ENCODE measurements at places on chromosomes 11 and 22. TPM values are rescaled to one million over a fixed set of nuclear protein-coding genes. Genes with fewer than 3 reads are reported as not detected.

DNA sequence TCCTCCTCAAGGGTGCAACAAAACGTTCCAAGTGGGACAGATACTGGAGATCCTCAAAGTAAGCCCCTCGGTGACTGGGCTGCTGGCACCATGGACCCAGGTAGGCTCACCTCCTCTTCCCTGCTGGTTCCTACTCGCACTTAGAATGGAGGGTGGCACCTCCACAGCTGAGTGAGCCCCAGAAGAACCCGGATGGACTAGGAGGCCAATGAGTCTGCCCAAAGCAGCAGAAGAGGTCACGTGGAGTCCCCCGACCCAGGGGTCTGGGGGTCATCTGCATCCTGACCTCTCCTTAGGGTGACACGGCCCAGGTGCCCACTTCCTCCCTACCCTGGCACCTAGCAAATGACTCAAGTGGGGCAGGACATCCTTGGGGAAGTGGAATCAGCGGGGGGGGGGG lies 4.4 kb downstream of the APOL1 start:
- H3K4me1 ChIP-seq = peaks cover 19% of the 10 kb centered on the region
- no peak for DNase-seq
- H3K36me3 ChIP-seq = peaks cover 4% of the 10 kb centered on the region
- no peak overlapping the region for H3K4me3 ChIP-seq
- H3K27ac ChIP-seq = no peak overlapping the region

- H3K4me1 ChIP-seq = peaks cover 49% of the 10 kb centered on the region
- peak overlapping the region; percentile 93 for H3K27ac ChIP-seq
- H3K27me3 ChIP-seq = no peaks in the 10 kb centered on the region
- H3K4me3 ChIP-seq = no peak overlapping the region
These were observed 220.9 kb upstream of the PITPNB start for GRCh38 chr22:28139961-28140360.

DNA sequence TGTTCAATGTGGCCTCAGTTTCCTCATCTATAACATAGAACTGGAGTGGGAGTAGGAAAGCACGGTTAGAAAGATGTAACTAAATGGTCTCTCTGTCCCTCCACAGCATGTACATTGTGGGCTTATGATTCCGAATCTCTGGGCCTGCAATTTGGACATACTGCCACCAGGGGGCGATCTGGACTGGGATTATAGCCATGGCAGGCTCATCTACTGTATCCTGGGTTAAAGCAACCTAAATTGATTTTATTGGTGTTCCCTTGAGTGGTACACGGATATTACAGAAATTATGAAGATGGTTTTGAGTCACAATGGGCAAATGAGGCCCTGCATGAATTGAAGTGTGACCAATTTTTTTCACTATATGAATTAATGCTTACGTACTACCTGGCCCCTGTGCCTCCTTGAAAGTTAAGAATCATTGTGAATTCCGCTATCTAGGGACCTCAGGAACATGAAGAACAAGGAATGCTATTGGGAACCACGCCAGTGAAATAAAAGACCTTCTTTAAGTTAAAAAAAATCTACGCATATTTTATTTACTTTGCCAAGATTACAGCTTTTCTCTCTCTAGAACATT lies 32.9 kb downstream of the TST start:
- H3K27ac ChIP-seq = no peak overlapping the region
- H3K4me3 ChIP-seq = no peak overlapping the region
- no peaks in the 10 kb centered on the region for H3K4me1 ChIP-seq
- H3K36me3 ChIP-seq = no peaks in the 10 kb centered on the region
- H3K27me3 ChIP-seq = peaks cover 32% of the 10 kb centered on the region
- DNase-seq = no peak

DNA sequence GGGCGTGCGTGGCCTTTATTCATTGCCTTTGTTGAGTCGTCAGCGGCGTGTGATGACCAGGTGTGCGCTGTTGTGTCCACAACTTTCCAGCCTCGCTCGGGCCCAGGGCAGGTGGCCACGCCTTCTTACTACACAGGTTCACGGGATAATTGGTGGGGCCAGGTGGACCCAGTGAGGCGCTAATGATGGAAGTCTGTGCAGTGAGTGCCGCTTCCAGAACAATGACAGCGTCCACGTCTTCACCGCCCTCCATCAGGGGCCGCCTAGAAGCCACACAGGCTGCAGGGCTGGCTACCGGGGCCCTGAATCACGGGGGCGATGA lies 1197.3 kb downstream of the BRD1 start:
- no peak overlapping the region for H3K4me3 ChIP-seq
- H3K27me3 ChIP-seq = no peaks in the 10 kb centered on the region
- no peaks in the 10 kb centered on the region for H3K4me1 ChIP-seq
- DNase-seq = no peak
- no peaks in the 10 kb centered on the region for H3K36me3 ChIP-seq
- no peak overlapping the region for H3K27ac ChIP-seq

The PRRG4 gene
- total RNA-seq = 0.29 TPM

The GRAMD1B gene
- 16.8 TPM for total RNA-seq

DNA sequence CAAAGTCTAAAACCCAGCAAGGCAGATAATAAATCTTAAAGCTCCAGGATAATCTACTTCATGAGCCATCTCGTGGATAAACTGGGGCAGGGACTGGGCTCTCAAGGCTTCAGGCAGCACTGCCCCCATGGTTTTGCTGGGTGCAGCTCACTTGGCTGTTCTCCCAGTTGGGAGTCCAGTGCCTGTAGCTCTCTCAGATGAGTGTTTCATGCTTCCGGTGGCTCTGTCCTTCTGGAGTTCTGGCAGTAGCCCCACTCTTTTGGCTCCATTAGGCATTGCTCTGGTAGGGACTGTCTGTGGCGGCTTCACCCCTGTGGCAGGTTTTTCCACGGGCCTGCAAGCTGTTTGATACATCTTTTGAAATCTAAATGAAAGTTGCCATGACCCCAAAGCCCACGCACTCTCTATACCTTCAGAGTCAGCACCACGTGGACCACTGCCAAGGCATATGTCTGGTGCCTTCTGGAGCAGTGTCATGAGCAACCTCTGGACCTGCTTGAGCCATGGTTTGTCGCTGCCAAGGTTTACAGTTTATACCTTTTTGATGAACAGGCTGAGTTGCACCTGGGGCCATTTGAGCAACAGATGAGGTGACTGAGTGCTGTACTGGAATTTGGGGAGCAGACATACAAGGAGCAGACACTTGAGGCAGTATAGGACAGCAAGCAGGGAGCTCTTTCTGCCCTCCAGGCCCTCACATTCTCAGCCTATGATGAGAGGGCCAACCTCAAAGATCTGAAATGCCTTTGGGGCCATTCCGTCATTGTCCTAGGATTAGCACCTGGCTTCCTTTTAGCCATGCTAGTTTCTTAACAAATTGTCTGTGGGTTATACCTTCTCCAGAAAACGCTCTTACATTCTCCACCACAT lies 48.6 kb downstream of the MTNR1B start:
- peak; percentile 76 for DNase-seq
- no peaks in the 10 kb centered on the region for H3K36me3 ChIP-seq
- H3K4me3 ChIP-seq = no peak overlapping the region
- H3K4me1 ChIP-seq = peaks cover 18% of the 10 kb centered on the region

The SYT13 gene
- under 0.01 TPM for total RNA-seq

The INTS4 gene
- 35.8 TPM for total RNA-seq

DNA sequence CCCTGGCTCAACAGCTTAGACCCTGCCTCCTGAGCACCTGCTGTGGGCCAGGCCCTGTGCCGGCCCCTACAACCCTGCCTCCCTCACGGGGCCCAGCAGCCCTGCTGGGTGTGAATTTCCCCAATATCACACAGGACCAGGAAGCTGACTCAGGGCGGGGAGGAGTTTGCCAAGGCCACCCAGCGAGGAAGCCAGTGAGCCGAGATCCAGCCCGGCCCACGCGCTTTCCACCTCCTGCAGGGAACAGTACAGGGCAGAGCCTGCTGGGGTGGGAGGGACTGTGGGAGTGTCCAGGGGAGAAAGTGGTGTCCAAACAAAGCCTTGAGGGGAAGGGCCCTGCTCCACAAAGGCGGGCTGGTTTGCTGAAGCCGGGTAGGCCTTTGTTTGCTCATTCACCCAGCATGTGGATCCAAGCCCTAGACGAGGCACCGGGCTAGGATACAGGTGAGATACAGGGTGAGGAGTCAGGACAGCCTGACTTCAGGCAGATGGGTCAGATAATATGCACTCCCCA lies 26.8 kb downstream of the RPL3 start:
- H3K4me1 ChIP-seq = peaks cover 9% of the 10 kb centered on the region
- no peaks in the 10 kb centered on the region for H3K27me3 ChIP-seq
- H3K27ac ChIP-seq = no peak overlapping the region
- no peaks in the 10 kb centered on the region for H3K36me3 ChIP-seq

DNA sequence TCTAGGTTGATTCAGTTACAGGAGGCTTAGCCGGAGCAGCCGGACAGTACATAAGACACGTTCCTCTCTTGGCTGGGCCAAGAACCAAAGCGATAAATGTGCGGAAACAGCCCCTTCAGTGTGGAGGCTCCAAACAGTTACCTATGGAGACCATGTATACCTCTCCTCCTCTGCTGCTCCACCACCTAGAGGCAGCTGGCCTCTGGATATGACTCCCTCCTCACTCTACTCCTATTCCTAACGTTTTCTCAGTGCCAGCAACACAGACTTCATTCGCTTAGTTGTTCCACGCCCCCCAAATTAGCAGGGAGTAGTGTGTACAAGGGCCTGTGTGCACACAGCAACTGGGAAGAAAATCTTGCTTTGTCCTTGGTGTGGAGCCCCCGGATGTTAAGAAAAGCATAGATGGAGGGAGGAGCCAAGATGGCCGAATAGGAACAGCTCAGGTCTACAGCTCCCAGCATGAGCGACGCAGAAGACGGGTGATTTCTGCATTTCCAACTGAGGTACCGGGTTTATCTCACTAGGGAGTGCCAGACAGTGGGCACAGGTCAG lies 362.3 kb upstream of the KIRREL3 start:
- no peaks in the 10 kb centered on the region for H3K4me1 ChIP-seq
- no peak for DNase-seq
- H3K4me3 ChIP-seq = no peak overlapping the region
- H3K36me3 ChIP-seq = no peaks in the 10 kb centered on the region

- H3K36me3 ChIP-seq = no peaks in the 10 kb centered on the region
- H3K27me3 ChIP-seq = no peaks in the 10 kb centered on the region
- no peaks in the 10 kb centered on the region for H3K4me1 ChIP-seq
- DNase-seq = no peak
These were observed 378.8 kb upstream of the ISX start for GRCh38 chr22:34687116-34687515.

DNA sequence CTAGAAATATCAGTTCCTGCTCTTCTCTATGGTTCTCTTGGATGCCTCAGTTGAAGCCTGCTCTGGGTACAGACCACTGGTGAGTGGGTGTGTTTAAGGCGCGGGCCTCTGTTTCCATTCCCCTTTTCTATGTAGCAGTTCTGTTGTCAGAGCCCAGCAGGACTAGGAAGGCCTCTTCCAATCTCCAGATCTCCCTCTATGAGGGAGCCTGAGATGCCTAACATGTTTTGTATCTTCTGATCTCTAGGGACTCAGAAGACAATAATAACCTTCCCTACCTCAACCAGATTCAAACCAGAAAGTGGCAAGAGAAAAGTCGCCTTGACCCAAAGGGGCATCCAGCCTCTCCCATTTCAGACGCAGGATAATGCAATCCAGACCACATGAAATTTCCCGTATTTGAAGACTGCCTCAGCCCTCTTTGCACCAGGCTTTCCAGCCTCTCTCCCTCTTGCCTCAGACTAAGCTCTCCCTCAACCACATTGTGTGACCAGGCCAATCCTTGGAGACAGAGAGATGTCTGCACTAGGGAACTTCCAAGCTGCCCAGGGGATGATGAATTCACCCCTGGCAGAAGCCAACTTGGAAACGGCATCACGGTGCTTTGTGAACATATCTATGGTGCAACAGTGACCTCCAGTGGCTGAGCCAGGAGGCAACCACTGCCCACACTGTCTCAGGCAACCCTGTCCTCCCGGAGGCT lies 150.1 kb upstream of the UBASH3B start:
- H3K36me3 ChIP-seq = no peaks in the 10 kb centered on the region
- H3K4me3 ChIP-seq = no peak overlapping the region
- peak overlapping the region; percentile 45 for H3K27ac ChIP-seq
- peaks cover 8% of the 10 kb centered on the region for H3K4me1 ChIP-seq

DNA sequence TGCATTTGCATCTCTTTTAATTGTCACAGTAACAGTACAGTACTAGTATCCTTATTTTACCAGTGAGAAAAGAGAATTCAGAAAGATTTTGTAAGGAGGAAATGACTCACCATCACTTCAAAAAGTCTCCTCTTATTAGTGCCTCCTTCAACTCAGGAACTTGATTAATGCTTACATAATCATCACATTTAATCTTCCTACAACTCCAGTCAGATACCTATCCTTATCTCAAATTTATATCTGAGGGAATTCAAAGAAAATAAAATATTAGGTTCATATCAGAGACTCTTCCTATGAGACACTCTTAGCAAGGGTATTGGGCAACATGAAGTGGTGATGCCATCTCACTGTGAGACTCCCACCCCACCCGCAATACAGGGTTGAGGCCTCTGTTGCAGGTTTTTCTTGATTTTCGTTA lies 26.1 kb upstream of the CTSC start:
- peaks cover 2% of the 10 kb centered on the region for H3K4me1 ChIP-seq
- no peak for DNase-seq
- no peak overlapping the region for H3K27ac ChIP-seq
- H3K36me3 ChIP-seq = no peaks in the 10 kb centered on the region
- H3K4me3 ChIP-seq = no peak overlapping the region

The MRGPRE gene
- under 0.01 TPM for total RNA-seq

The PATE4 gene
- total RNA-seq = not detected

The APOA4 gene
- total RNA-seq = not detected

- no peak overlapping the region for H3K4me3 ChIP-seq
- H3K36me3 ChIP-seq = no peaks in the 10 kb centered on the region
- H3K27me3 ChIP-seq = no peaks in the 10 kb centered on the region
- DNase-seq = no peak
These were observed 7.6 kb upstream of the IGSF9B start for GRCh38 chr11:133964356-133964755.

DNA sequence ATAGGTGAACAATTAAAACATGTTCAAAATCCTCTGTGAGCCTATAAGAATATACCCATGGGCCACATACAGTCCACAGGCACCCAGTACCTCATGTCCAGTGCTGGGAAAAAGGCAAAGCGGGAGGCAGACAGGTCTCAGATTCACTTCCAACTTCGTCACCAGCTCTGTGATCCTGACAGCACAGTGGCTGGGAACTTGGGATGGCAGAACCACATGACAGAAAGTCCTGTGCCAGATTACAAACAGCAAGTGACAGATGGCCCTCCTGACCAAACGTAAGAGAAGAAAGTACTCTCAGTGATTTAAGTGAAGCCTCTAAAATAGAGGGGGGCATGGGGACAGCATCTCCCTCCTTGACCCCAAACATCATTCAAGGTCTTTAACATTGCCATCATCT lies 5.8 kb downstream of the SLC1A2 start:
- no peaks in the 10 kb centered on the region for H3K36me3 ChIP-seq
- no peak for DNase-seq
- no peak overlapping the region for H3K4me3 ChIP-seq
- no peak overlapping the region for H3K27ac ChIP-seq
- H3K27me3 ChIP-seq = peaks cover 49% of the 10 kb centered on the region
